ENCODE measurements at places on chromosomes 2 and 18.

- DNase-seq: no peak
These were observed 200.6 kb downstream of the NRP2 start for GRCh38 chr2:205882806-205883425.

GRCh38 chr2:172225786-172226185 is 123.1 kb upstream of the DLX2 start:
- DNase-seq: no peak

DNA sequence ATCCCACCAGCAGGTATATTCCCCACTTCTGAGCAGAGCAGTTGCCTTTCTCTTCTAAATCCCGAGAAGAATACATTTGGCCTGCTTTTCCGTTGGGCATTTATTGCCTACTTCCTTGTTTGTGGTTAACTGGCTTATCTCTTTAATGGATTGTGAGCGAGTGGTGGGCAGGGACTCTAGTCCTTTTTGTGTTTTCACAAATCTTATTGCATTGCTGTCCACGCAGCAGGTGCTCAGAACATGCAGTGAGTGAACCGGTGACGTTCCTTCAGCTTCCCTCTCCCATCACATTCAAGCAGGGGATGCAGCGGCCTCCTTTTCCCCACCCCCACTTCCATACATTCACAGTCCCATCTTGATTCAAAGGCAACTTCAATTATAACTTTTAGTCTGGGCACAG is 28.9 kb upstream of the GAREM2 start:
- no peak for DNase-seq

- DNase-seq: no peak
These were observed 25.3 kb downstream of the TMEM131 start for GRCh38 chr2:97970293-97971060.

- peak; percentile 80 for DNase-seq
These were observed 233.5 kb upstream of the ATP5MC3 start for GRCh38 chr2:175414882-175415487.

DNA sequence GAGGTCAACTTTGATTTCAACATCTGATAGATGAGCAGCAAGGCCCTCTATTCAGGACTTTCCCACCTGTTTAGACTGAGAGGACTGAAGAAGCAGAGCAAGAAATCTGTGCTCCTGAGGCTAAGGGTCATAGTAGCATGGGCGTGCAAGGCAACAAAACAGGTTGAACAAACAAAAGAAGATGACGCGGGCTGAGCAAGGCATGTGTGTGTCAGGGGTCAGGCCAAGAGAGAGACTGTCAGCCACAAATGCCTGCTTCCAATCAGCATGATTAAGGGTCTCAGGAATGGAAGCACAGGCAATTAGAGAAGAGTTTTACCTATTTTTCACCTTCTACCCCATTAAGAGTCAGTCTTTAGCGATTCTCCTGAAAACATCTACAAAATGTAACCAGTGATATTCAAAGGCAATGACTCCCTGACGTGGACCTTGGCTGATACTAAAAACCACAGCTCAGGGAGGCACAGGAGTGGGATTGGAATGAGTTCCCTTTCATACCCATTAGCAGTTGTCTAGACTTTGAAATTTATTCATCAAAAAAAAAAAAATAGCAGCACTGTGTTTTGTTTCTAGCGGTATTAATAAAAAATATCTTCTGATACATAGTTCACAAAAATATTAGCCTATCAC is 81.9 kb downstream of the DYNAP start:
- DNase-seq: no peak

Measured in MG63 (cell line).